H1 (cell line): ENCODE measurements at places on chromosomes 6 and 20.

- DNase-seq: peak; percentile 96
Observed at GRCh38 chr6:27251112-27251605, 3.7 kb downstream of the PRSS16 start.

DNA sequence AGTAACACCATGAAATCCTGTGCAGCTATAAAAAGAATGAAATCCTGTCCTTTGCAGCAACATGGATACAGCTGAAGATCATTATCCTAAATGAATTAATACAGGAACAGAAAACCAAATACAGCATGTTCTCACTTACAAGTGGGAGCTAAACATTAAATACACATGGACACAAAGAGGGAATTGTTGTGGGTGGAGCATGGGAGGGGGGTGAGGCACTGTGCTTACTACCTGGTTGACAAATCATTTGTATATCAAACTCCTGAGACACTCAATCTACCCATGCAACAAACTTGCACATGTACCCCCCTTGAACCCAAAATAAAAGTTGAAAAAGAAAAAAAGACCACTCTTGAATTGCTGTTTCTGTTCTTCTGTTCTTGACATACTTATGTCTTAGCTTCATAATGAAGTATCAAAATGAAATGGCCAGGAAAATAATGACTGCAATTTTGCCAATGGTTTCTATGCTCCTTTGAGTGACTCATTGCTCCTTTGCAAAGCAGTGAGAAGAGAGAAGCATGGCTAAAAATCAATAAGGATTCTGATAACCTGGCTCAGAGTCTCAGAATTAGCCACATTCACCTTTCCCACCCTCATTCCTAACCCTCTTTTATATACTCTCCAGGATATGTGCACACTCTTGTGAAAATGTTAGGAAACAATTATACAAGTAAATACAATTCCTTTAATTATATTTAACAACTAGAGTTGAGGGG is 71.0 kb downstream of the CYP39A1 start:
- no peak for DNase-seq

GRCh38 chr20:58604128-58604881 is 46.8 kb upstream of the STX16 start:
- DNase-seq: no peak

GRCh38 chr6:33057222-33058150 is 16.0 kb downstream of the HLA-DPA1 start:
- DNase-seq: no peak

GRCh38 chr6:91105532-91105931 is 518.7 kb upstream of the MAP3K7 start:
- DNase-seq: no peak

- no peak for DNase-seq
Observed at GRCh38 chr6:124812067-124812466, 150.2 kb upstream of the RNF217 start.

- DNase-seq: no peak
Observed at GRCh38 chr6:127457456-127458064, 1.6 kb downstream of the KIAA0408 start.
